A549 treated with RU486 at 1 μM for 4 hours (cell line): ENCODE measurements at places on chromosomes 4 and X. TPM values are rescaled to one million over a fixed set of nuclear protein-coding genes. Genes with fewer than 3 reads are reported as not detected.

PLRG1 gene
- 54.8 to 60.6 TPM (median 57.7 TPM) in 5 replicates for total RNA-seq

FAT1 gene
- 127 to 188 TPM (median 145 TPM) in 5 replicates for total RNA-seq

EXOC1L gene
- total RNA-seq: not detected in 5 replicates

EOLA2 gene
- 56.4 to 64.9 TPM (median 59.2 TPM) in 5 replicates for total RNA-seq

CFAP299 gene
- total RNA-seq: not detected in 5 replicates

FGF2 gene
- total RNA-seq: 36.3 to 64.1 TPM (median 51.6 TPM) in 5 replicates

GABRA4 gene
- total RNA-seq: not detected in 5 replicates

IL9R gene
- total RNA-seq: 0.10 to 0.21 TPM (median 0.16 TPM) in 4 of 5 replicates, not detected in the other

RTL3 gene
- 0.05 to 0.07 TPM (median 0.06 TPM) in 3 of 5 replicates, not detected in the others for total RNA-seq

CCKAR gene
- not detected in 5 replicates for total RNA-seq

KLKB1 gene
- not detected in 5 replicates for total RNA-seq

PABPC5 gene
- 0.03 TPM in 1 of 5 replicates, not detected in the others for total RNA-seq

CCDC110 gene
- total RNA-seq: not detected in 5 replicates

XKRX gene
- total RNA-seq: 0.20 to 0.30 TPM (median 0.27 TPM) in 5 replicates

BEND2 gene
- not detected in 5 replicates for total RNA-seq
